Stimulated activated CD4-positive, alpha-beta T cell treated with anti-CD3 and anti-CD28 coated beads, Interleukin-15, amount 100 ng/mL, for 48 hours (primary cell): ENCODE measurements at places on chromosomes 4 and X.

DNA sequence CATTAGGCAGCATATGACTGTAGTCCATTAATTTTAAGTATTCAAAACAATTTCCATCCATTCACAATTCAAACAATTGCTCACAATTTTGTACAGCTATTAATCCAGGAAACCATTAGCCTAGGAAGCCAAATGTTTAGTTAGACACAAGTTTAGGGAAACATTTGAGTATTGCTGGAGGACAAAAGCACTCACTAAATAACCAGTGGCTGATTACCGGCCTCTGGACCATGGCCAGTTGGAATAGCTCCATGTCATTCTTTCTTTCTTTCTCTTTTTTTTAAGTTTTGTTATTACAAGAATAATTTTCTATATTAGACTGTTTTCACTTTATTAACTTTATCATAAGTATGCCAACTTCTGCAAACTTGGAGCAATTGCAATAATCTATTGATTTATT is 31.3 kb downstream of the TRIML2 start:
- no peak for DNase-seq

DNA sequence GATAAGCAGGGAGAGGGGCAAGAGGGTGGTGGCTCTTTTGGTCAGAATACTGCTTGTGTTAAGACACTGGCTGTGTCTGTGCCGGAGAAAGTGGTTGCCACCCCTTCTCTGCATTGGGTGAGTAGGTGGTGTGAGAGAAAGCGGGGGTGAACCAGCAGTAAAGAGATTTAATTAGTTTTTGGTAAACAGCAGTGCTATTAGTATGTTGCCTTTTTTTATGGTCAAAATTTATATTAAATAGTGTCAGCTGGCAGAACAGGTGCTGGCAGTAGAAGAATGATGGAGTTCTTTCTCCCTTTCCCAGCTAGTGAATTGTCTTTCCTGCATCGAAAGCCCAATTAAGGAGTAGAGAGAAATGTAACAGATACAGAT is 181.6 kb downstream of the LARP7 start:
- no peak for DNase-seq

DNA sequence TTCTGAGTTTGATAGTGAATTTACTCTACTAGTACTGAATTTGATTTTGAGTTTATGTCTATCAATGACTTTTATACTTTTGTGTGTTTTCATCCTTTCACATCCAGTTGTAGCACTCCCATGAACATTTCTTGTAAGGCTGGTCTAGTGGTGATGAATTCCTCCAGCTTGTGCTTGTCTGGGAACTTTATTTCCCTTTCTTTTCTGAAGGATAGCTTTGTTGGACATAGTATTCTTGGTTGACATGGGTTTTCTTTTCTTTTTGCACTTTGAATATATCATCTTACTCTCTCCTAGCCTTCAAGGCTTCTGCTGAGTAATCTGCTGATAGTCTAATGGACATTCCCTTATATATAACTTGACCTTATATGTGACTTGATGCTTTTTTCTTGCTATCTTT is 32.5 kb upstream of the IL2 start:
- DNase-seq, result no peak

GRCh38 chr4:106444557-106444956 is 76.0 kb upstream of the GIMD1 start:
- no peak for DNase-seq

GRCh38 chr4:1299301-1299860 is 9.7 kb downstream of the MAEA start:
- DNase-seq, result no peak

DNA sequence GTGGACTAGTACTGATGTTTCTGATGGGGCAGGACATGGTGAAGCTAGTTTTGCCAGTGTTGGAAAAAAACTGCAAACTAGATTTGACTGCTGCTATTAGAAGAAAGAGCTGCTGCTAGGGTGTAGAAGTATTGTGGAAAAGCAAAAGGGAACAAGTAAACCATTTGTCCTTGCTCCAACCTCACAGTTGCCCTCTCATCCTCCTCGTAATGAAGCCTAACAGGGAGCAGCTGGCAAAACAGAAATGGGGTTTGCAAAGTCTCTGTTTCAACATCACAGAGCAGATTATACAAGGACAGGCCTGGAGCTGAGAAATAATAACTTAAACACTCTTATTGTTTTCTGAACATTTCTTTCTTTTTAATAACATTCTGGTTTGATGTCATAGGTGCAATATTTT is 346.2 kb downstream of the MAGEB5 start:
- DNase-seq, result no peak

- DNase-seq, result no peak
Observed at GRCh38 chr4:126411047-126411446, 1096.3 kb downstream of the FAT4 start.

GRCh38 chr4:158020734-158021346 is 152.0 kb downstream of the GASK1B start:
- no peak for DNase-seq

- no peak for DNase-seq
Observed at GRCh38 chrX:1105671-1106419, 106.6 kb downstream of the CRLF2 start.

GRCh38 chr4:7301846-7302630 is 109.7 kb downstream of the SORCS2 start:
- no peak for DNase-seq

- no peak for DNase-seq
Observed at GRCh38 chr4:13963601-13964000, 336.1 kb upstream of the BOD1L1 start.

DNA sequence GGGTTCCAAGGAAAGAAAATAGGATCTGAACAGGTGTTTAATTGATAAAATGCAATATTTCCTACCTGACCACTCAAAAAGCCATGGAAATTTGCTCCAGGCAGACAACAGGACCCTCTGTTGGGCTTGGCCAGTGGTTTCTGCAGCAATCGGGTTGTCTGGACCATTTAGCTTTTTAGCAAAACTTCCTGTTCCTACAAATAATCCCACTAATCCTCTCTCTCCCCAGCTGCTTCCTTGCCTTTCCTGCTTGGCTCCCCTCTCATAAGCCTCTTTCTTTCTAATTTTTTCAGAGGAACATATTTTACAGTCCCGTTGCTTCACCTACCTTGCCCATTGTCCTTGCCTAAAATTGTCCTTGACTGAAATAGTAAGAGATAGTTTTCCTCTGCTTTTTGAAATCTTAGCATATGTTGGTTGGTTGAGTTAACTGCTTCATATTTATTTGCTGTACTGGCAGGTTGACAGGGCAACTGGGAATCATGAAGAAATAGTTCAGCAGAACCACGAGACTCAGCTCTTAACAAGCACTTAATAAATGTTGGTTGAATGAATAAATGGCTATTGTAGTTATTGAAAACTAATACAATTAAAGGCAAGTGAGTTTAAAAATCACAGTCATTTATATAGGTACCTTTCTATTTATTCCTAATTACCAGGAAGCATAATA is 259.8 kb downstream of the KCNIP4 start:
- no peak for DNase-seq

GRCh38 chr4:171880136-171880535 is 66.9 kb downstream of the GALNTL6 start:
- DNase-seq, result no peak

DNA sequence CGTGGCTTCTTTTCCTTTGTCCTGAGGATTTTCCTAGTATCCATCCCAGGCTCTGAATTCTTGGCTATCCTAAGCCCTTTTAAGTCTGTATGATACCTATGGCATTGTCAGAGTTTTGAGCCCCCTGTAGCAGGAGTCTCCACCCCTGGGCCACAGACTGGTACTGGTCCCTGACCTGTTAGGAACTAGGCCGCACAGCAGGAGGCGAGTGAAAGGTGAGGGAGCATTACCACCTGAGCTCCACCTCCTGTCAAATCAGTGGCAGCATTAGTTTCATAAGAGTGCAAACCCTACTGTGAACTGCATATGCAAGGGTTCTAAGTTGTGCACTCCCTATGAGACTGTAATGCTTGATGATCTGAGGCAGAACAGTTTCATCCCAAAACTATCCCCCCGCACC is 216.1 kb downstream of the RAPGEF2 start:
- no peak for DNase-seq

DNA sequence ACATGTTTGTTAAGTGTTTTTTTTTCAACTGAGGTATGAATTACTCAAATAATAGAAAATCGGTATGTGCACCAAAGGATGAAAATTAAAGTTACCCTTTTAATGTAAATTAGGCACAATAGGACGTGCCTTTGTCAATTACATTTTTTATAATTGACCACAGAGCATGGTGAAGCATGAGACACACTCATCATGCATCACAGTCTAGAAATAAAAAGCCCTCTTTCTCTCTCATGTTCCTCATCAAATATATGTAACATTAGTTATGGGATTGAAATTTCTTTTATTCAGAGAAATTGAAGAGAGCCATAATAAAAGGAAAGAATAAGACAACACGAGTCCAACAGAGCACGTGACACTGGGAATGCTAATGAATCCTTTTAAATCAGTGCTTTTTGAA is 3.5 kb downstream of the GNRHR start:
- no peak for DNase-seq

DNA sequence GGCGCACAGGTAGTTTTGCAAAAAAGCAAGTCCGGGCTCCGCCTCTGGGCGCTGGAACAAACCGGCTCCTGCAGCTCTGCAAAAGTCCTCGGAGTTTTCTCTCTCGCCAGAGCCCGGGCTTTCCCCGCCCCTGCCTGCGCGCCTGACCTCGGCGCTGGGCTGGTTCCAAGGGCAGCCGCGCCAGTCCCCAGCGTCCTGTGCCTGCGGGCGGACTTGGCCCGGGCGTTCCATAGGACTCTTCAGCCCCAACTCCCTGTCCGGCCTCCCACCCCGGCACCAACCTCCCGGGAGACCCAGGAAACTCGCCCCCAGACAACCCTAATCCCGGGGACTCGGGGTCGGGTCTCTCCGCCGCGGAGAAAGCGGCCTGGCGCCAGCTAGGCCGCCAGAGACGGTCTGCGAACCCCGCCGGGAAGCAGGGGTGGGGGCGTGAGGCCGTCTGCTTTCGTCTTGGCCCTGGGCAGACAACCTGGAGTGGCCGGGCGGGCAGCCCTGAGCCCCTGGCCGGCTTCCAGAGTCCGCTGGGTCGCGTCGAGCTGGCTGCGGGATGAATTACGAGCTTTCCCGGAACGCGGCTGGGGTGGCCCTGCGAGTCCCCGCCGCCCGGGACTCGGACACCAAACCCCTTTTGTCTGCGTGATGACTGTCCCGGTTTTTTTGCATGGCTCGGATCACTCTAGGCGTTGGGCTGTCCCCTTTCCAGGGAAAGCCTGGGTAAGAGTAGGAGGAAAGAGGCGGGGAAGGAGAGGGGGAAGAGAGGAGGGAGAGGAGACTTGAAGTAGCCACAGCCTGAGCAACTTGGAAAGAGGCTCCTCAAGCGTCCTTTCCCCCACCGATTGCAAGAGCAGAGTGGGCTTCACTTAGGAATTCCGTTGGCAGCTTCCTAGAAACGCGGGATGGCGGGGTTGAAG is 916 bp downstream of the MXRA5 start:
- DNase-seq, result no peak

DNA sequence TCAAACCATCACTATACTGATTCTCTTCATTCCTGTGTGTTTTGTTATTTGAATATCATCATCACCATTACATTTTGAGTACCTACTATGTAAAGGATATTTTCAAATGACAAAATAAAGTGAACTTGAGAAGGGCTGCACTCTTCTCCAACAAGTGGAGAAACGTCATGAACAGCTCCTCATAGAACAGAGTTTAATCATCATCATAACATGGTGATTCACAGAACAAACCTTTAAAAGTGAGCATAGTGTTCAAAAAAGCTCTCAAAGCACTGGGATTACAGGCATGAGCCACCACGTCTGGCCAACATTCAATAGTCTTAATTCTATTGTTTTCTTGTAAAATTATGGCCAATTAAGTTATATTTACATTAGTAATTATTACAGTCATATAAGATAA is 993.9 kb downstream of the PDHA2 start:
- no peak for DNase-seq

GRCh38 chr4:174324725-174325124 is 41.0 kb downstream of the CEP44 start:
- no peak for DNase-seq

DNA sequence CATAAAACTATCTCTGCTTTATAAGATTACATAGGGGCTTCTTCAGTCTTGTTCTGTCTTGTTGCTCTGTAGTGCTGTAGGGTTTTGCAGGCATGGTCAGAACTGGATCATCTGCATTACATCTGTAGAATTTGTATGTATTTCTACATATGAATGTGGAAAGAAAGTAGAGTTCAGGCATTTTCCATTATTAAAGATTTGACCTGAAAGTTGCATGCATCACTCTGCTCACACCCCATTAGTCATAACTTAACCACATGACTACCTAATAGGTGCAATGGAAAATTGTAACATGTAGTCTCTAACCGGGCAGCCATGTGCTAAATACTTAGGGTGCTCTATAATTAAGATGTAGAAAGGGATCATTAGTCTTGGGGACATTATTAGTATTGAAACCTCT is 45.7 kb upstream of the AGA start:
- DNase-seq, result no peak

GRCh38 chr4:173411106-173411693 is 12.3 kb upstream of the SCRG1 start:
- DNase-seq, result no peak

- DNase-seq, result no peak
Observed at GRCh38 chr4:73396304-73396703, 7.8 kb upstream of the ALB start.

- DNase-seq, result no peak
Observed at GRCh38 chr4:177862541-177863176, 420.4 kb upstream of the AGA start.

DNA sequence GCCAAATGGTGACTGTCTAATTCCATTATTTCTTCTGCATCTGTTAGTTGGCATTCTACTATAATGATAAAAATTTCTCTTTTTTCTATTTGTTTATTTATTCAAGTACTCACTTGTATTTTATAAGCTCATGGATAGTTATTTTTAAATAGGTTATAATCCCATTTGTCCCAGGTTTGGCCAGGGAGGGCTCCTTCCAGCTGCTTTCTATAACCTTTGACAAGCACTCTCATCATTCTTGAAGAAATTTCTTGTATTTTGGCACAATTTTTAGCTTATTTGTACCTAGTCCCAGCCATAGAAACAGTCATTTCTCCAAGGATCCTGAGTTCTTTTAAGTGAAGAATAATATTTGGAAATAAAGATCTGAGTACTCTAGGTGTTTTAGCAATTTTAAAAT is 1038.6 kb upstream of the AGA start:
- no peak for DNase-seq

DNA sequence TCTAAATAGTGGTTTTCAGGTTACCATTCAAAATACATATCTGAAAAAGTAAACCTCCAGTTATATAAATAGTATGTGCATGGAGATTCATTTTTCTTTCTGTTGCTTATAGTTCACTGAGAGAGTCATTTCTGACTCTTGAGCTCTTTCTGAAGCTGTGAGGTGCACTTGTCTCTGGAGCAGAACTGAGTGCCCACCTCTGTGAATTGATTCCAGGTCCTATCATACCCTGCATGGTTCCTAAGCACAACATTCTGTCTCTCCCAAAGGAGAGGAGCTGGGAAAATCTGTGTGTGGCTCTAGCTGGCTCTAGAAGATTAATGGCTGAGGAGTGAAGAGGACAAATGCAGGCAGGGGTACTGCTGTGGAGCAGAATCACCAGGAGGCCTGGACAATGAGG is 161.6 kb upstream of the HCCS start:
- DNase-seq, result no peak

GRCh38 chrX:670645-671044 is 40.1 kb downstream of the SHOX start:
- DNase-seq, result no peak

- no peak for DNase-seq
Observed at GRCh38 chrX:35700121-35700520, 98.0 kb upstream of the MAGEB16 start.

- no peak for DNase-seq
Observed at GRCh38 chr4:181685911-181686310, 557.3 kb upstream of the TENM3 start.
